Urothelium cell line (cell line): ENCODE measurements at places on chromosomes 12 and 14.

GRCh38 chr14:52338051-52338681, 24.1 kb downstream of the PTGER2 start:
- peak; percentile 69 for DNase-seq

DNA sequence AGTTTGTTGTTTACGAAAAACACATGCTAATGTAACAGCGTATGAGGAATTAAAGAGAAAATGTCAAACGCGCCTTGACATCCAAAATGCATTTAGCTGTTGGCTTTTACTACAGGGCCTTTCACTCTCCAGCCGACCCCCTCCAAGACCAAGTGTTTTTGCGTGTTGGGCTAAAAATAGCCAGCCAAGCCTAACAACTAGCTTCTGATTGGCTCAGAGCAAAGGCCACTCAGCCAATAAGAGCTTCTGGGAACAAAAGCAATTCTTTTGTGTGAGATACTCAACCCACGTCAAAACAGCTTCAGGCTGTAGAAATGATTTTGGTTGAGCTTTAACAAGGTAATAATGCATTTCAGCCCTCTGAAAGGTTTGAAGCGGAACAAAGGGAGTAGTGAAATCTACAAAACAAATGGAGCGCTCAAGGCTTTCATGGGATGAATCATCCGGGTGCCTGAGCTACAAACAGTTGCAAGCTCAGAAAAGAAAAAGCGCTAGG, 198.7 kb upstream of the DCN start:
- peak; percentile 52 for DNase-seq

- peak; percentile 6 for DNase-seq
These were observed 130.8 kb upstream of the FLRT2 start for GRCh38 chr14:85399186-85399585.

DNA sequence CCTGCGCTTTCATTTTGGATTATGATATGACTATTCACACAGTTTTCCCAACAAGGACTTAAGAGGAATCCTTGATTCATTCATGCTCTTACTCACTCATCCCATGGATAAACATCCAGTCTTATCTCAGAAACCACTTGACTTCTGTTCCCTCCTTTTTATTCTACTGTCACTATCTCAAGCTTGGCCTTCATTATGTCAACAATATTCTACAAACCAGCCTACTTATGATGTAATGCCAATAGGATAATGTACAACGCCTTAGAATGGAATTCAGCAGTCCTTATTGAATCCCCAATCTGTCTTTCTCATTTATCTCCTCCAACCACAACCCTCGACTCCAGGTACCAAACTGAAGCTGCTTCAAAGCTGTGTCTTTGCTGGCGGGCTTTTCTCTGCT, 448.5 kb downstream of the PDZRN4 start:
- DNase-seq: no peak

DNA sequence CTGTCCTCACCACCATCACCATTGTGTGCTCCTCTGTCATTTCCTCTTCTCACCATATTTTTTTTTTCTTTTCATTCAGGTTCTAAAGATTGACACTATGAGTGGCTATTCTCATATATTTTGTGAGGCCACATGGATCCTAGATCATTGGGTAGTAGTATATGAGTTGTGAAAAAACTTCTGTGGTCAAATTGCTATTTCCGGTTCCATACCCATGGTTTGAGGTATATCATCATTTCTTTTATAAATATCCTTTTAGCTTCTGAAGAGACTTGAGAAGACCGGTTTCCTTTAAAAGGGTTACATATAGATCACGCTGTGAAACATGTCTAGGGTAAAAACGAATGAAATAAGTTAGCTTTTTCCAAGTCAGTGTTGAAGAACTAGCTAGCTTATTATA, 769.3 kb downstream of the NOVA1 start:
- DNase-seq: no peak

- DNase-seq: peak; percentile 5
These were observed 33.9 kb upstream of the NAV3 start for GRCh38 chr12:77796775-77797174.

- DNase-seq: no peak
These were observed 4.4 kb upstream of the YY1 start for GRCh38 chr14:100234511-100234910.

DNA sequence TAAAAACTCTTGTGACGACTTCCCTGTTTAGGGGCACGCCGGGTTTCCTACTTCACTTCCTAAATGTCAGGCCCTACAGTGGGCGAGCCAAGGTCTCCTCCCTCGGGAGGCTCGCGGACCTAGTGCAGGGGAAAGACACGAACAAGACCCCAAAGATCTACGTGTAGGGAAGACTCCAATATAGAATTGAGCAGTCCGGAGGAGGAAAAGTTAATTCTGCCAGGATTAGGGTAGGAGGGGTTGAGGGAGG, 564 bp downstream of the ATXN3 start:
- DNase-seq: no peak

DNA sequence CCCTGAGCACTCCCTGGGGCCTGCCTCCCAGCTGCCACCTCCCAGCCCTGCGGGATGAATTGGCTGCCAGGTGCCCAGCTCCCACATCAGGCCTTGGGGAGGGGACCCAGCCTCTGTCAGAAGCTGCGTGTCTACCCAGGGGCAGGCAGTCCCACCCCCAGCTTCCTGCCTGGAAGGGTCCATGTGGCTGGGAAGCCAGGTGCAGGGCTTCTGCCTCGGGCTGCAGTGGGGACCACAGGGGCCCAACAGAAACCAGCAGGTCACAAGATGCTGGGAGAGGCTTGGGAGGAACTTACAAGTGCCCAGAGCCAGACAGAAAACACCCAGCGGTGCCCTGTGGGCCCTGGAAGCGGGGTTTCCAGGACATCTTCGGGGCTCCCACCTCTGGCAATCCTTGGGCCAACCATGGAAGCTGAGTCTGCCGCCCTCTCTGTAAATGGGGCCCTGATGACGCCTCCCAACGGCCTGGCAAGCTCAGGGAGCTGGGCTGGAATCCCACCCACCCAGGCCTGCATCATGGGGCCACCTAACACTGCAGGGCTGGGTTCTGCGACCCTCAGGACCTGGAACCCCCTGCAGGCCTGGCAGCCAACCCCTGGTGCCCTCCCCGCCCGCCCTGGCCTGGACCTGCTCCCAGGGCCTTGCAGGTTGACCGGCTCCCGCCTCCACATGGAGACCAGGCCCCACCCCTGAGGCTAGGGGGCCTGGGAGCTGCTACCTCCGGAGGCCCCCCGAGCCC, 36.6 kb downstream of the CCNK start:
- no peak for DNase-seq

DNA sequence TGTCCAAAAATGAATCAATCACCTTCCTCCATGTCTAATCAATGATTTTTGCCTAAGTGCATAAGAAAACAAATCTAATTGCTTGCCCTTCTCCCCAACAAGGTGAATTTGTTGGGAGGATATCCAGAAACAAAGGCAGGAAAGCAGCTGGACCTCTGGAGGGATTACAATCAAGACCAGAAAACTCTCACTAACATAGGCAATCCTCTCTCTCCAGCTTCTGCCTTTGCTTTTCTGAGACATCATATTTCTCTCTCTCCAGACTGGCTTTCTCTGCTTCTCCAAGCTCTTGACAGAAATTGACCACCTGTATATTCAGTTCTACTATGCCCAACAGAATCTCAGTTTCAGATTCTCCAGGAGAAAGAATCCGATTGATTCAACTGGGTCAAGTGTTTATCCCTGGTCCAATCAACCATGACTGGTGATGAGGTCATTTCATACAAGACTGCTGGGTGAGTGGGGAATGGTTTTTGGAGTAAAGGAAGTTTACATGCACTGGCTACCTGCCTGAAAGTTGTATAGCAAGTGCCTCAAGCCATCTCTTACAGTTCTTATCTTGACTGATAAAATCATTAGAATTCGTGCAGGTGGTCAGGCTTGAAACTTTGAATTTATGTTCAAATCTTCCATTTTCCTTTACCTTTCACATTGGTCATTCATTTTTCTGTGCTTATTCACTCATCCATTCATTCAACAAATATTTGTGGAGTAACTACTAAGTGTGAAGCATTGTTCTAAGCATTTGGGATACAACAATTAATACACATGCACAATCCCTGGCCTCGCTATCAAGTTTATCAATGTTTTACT, 22.2 kb upstream of the CFAP54 start:
- peak; percentile 16 for DNase-seq

GRCh38 chr14:105397350-105397931, 897 bp upstream of the TEX22 start:
- DNase-seq: no peak

- no peak for DNase-seq
These were observed 43.3 kb upstream of the NT5DC3 start for GRCh38 chr12:103884316-103884715.

- no peak for DNase-seq
These were observed 111.9 kb downstream of the LGR5 start for GRCh38 chr12:71551529-71551928.

DNA sequence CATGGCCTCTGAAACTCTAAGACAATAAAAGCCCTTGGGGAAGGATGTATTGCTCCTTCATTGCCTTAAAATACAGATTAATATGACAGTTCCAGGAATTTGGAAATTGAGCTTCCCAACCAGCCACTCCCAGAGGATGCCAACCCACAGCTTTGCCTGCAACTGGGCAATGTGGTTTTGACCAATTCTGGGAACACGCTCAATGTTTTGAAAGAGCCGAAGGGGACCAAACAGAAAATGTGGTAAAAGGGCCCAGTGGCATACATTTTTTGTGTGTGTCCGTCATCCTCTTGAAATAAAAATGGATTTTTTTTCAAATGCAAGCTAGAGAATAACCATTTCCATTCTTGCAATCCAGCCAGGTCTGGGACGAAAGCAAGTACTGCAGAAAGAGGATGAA, 88.3 kb upstream of the PLEKHG7 start:
- no peak for DNase-seq

GRCh38 chr12:117968826-117969659, at the start of gene KSR2:
KSR2 (minus strand) TSS chr12:117968990; CDS start chr12:117968255, 735 bp downstream.
- DNase-seq: peak; percentile 92

- no peak for DNase-seq
These were observed 37.1 kb upstream of the OR5AU1 start for GRCh38 chr14:21192875-21193535.

- DNase-seq: no peak
These were observed 14.3 kb downstream of the DIO3 start for GRCh38 chr14:101575581-101575980.

- DNase-seq: no peak
These were observed 66.7 kb downstream of the RESF1 start for GRCh38 chr12:32025906-32026305.

- DNase-seq: no peak
These were observed 1.7 kb upstream of the VASH1 start for GRCh38 chr14:76759589-76759988.

DNA sequence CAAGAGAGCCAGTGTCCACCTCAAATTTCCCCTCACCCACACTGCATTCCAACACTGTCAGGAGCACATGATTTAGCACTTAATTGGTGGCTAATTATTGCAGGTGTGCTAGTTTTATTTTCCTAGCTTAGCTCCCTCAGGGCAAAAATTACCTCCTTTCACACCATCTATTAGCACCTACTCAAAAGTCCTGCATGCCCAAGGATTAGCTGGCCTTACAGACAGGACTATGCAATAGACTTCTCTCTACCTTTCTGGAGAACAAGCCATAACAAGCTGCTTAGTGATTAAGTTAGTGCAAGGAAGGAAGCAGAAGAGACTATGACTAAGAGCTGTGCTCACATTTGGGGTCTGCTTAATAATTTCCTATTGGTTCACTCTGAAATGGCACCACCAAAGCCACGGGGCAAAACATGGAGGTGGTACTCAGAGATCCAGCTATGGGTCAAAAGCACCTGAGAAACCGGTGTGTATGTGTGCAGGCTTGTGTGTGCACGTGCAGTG, 69.5 kb downstream of the STON2 start:
- no peak for DNase-seq

GRCh38 chr14:90447720-90448497, 51.1 kb downstream of the CALM1 start:
- DNase-seq: no peak

GRCh38 chr12:27193106-27193505, 51.0 kb upstream of the STK38L start:
- DNase-seq: no peak

DNA sequence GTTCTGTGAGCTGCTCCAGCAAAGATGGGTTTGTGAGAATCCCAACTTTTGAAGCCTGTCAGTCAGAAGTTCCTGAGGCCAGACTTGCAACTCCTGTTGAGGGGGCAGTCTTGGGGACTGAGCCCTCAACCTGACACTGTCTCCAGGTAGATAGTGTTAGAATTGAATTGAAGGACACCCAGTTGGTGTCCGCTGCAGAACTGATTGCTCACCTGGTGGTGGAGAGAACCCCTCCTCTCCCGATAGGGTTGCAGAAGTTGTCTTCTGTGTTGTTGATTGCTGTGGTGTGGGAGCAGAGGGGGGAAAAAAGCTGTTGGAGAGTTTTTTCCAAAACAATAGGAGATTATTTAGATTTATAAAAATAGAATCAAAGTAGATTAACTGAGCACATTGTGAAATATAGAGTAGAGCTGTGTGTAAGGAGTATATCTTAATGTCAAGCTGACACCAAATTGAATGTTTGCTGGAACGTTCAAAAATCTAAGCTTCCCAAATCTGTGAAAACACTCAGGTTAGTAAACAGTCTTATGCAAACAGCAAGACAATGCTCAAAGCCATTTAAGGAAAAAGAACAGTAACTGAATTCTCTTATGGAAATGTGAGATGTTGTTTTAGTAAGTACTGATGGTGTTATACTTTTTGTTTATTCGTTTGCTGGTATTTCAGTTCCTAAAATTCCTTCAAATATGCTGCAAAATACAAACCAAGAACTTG, 18.6 kb downstream of the HIF1A start:
- DNase-seq: no peak

- DNase-seq: no peak
These were observed 1.7 kb downstream of the CDKN1B start for GRCh38 chr12:12718853-12719252.

DNA sequence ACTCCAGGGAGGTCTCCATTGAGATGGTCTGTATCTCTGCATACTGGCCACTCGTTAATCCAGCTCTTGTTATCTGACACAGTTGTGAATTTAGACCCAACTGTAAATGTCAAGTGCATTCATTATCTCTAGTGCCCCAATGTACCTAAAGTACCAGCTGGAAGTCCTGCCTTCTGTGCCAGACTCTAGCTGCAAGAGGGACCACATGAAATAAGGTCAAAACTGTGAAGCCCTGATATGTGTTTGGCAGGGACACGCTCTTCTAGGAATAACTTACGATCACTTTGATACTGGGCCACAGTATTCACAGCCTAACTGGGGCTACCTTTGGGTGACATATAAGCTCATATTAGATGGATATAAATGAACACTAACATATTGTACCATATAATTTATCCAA, 268.5 kb downstream of the LRIG3 start:
- DNase-seq: no peak

DNA sequence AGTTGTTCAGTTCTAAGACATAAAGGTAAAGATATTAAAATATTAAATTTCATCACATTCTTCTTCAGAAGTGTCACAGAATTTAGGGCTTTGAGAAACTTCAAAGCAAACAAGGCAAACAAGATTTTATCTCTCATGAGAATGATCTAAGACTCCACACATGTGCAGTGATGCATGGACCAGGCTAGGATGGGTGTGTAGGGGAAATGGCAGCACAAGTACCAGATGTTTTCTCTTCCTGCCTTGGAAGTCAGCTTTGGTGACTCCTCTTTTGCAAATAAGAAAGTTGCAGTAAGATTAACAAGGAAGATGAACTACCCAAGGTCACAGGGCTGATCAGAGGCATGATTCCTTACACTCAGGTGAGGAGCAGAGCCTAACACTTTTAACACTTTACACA, 163.8 kb upstream of the LMNTD1 start:
- DNase-seq: no peak

- peak; percentile 91 for DNase-seq
These were observed at the start of gene LTBR for GRCh38 chr12:6383572-6384498. LTBR (plus strand) TSS chr12:6384162; CDS start chr12:6384359, 197 bp downstream.
